ENCODE measurements at places on chromosomes 2 and 18.

DNA sequence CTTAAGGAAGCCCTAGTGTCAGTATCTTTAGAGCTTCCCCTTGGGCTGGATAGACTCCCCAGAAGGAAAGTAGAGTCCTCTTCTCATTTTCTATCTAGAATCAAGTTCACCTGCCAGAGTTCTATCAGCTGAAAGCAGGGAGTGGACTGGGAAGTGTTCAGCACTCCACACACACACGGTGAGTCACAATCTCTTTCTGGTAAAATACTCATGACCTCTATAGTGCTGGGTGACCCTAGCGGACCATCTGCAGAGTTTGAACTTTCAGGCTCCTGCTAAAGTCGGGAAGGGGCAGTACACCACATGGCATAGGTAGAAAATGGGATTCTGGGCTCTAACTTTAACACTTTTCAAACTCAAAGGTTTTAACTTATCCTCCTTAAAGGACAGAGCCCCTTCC, 43.3 kb downstream of the SAP130 start:
- no peak for DNase-seq

DNA sequence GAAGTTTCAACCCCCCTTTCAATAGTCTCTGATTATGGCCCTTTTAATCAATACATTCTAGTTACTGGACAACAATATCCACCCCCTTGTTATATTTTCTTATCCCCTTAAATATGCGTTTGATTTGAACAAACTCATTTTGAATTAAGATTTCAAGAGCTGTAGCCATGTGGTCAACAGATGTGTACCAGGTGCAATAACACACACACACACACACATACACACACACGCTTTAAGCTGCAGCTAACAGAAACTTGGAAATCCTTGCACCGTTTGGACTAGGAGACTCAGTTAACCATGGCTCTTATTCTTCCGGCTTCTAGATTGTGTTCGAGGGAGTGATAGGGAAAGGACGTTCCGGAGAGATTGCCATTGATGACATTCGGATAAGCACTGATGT, 82.8 kb downstream of the NRP2 start:
- no peak for DNase-seq

- DNase-seq, result no peak
Observed at GRCh38 chr2:48253301-48253700, 276.7 kb upstream of the STON1 start.

DNA sequence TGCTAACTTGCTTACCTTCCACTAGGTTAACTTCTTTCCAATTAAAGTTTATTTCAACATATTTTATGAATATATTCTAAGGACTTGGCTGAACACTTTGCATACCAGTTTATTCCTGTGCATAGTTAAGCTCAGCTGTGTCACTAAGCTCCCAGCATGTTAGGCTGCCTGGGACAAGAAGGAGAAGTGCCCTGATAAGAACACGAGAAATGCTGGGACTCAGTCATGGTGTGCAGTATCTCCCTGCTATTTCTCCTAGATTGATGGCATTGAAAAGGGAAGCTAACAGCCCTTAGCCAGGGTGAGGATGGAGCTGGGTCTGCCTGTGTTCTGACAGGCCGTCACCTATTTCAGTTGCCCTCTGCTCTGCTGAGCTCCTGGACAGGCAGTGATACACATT, 164.3 kb downstream of the TRABD2A start:
- DNase-seq, result no peak

DNA sequence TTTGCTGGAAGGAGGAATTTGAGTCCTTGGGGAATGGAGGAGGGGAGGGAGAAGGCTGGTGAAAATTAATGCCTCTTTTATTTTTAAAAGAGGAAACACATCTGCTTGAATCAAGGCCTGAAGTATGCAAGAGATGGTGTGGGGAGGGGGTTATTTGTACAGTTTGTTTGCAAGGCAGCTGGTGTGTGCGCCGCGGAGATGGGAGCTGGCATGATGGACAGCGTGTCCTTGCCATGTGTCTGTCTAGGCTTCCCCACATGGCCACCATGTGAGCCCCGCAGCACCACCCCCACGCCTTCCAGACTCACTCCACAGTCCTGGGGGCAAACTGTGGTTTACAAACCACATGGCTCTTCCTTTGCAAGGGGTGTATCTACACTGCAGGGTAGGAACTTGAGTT, 154.8 kb upstream of the APCDD1 start:
- no peak for DNase-seq

- DNase-seq, result no peak
Observed at GRCh38 chr2:174777347-174778084, 13.2 kb upstream of the CHRNA1 start.

DNA sequence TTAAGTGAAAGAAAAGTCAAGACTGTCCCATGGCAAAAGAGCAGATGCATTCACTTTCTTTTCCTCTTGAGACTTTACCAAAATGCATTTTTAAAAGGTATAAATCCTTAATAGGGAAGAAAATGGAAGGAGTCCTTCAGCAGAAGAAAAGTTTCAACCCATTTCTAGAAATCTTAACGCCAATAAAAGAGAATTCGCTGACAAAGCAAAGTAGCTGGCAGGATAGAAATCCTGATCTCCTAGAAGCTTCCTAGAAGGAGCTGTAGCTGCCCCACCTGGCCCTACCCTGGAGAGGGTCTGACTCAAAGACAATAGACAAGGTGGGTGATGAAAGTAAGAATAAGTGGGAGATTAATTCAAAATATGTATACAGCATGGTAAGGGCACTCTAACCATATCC, 144.9 kb upstream of the PKDCC start:
- DNase-seq, result no peak

Measured in stimulated activated CD4-positive, alpha-beta T cell treated with anti-CD3 and anti-CD28 coated beads, Interleukin-1b, Interleukin-23, amount 100 ng/mL, for 1 hour (primary cell).